Stimulated activated CD4-positive, alpha-beta T cell treated with anti-CD3 and anti-CD28 coated beads, TNF-alpha, amount 100 ng/mL, for 24 hours (primary cell): ENCODE measurements at places on chromosomes 12 and 14.

DNA sequence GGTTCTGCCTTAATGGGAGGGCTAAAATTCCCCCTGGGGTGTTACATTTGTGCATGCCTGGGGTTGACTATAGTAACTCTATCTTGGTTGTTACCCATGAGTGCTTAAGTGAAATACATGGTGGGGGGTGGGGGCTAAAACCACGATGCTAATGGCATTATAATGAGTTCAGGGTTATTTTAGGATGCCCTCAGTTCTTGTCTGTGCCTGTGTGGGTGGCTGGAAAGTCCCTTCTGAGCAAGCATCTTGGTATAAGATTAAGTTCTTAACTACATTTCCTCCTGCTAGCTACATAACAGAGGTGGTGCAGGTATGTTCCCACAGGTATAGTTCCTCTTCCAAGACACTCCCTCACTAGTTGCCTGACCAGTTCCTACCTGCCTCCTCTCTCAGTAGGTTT, 822.3 kb downstream of the LRFN5 start:
- no peak for DNase-seq

DNA sequence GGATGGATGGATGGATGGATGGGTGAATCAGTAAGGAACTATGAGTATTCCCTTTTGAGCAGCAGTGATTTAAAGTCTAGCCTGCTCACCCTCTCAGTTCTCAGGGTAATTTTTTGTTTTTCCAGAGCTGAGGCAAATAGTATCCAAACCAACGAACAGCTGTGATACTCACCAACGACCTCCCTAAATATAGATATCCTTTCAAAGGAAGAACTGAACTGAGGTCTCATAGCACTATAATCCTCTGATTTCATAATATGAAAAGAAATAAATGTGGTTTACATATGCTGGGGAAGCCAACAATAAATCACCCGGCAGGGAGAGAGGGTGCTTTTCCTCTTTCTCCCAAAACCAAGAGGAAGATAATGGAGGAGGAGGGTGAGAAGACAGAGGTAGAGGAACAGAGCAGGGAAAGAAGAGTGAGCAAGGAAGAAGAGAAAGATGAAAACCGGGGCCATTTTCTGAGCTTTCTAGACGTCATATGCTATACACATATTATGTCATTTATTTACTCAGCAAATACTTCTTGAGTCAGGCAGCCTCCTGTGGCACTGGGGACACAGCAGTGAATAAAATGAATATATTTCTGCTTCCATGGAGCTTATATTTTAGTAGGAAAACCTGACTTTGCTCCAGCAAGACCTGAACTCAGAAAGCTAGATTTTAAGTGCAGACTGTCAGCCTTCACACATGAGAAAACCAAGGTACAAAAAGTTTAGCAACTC, 710.7 kb upstream of the TBX3 start:
- no peak for DNase-seq

DNA sequence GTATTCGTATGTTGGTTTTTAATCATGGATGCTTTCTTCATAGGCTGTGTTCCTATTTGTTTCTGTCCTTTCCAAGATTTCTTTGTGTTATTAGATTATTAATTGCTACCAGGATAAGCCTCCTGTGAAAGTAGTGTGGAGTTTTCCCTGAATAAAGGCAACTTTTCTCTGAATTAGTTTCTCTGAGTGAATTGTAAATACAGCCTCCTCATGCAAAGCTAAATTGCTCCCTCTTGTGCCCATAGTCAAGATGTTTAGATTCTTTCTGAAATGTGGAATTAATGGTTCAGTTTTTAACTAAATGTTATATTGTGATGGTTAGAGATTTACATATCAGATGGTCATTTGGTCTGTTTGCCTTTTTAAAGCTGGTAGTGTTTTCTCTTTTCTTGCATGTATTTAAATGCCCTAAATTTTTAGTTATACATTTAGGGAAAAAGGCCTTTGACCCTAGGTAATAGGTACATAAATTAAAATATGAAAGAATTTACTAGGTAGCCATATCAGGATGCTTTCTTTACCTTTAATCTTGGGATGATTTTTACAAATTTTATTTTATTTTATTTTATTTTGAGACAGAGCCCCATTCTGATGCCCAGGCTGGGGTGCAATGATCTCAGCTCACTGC, 8.9 kb downstream of the APAF1 start:
- no peak for DNase-seq

- DNase-seq = no peak
Measured at GRCh38 chr12:112131686-112132085, 6.3 kb downstream of the TRAFD1 start.

- DNase-seq = no peak
Measured at GRCh38 chr14:68976160-68977067, 2.7 kb downstream of the ACTN1 start.

GRCh38 chr12:94173660-94174265, 25.4 kb downstream of the PLXNC1 start:
- DNase-seq = no peak
